ENCODE measurements at places on chromosomes 1 and 21.

DNA sequence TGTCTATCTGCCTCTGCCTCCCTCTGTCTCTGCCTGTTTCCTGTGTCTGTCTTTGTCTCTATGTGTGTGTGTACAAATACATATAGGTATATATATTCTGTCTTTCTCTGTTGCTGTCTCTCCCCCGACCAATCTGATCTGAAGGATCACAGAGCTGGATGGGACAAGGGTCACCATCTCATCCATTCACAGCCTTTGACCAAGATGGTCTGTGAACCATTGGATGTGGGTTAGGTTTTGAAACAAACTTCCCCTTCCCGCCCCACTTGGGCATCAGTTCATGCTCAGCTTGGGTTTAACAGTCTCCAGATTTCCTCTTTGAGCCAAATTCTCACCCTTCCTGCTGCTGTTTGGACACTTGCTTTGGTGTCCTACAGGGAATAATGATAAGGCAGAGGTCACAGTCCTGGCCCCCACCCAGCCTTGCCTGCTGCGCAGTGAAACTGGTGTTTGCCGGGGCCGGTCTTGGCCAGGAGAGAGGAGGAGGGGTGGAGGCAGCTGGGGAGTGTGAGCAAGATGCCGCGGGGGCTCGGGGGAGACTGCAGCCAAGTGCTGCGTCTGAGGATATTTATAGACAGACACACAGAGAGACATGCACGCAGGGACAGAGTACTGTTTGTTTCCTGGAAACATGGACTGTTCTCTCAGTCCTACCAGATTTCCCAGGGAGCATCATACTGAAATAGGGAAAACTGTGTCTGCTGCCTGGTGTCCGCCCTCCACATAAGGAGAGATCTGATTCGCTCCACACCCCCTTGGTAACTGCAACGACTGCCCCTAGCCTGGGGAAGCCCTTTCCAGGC lies 27.0 kb upstream of the BTG2 start:
- DNase-seq: peak; percentile 88

DNA sequence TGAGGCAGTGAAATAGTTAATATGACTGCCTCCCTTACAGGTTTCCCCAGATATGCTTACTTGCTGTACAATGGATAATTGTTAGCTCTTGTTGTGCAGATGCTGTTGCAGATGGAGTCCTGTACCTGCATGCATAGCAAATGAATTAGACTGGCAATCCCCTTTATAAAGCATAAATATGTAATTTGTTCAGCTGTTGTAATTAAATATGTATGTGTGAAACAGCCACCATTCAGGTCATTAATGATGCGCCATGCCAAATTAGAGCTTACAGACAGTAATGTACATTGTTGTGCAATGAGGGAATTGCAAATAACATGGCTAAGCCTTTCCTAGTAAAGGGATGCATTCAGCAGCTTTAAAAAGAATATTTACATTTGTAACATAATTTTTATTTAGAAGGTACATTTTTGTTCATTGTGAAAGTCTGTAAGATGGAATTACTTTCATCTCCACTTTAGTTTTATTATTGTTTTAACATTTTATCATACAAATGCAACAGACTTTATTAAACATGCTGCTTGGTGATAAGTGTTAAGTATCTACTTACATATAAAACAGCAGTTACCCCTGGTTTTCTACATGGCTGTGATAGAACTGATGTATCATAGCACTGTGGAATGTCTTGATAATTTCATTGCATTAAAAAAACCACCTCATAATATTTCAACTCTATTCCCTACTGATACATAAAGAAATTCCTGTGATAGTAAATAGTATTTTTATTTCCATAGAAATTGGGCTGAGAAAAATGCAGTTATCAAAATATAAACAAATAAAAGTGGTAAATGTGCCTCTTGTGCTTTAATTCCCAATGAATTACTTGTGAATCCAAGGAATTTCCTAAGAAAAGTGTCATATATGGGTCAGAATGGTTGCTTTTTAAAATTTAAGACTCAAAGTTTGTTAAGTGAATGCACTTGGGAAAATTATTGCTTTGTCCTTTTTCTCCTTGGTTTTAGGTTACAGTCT lies 99.0 kb downstream of the NFIA start:
- no peak for DNase-seq

DNA sequence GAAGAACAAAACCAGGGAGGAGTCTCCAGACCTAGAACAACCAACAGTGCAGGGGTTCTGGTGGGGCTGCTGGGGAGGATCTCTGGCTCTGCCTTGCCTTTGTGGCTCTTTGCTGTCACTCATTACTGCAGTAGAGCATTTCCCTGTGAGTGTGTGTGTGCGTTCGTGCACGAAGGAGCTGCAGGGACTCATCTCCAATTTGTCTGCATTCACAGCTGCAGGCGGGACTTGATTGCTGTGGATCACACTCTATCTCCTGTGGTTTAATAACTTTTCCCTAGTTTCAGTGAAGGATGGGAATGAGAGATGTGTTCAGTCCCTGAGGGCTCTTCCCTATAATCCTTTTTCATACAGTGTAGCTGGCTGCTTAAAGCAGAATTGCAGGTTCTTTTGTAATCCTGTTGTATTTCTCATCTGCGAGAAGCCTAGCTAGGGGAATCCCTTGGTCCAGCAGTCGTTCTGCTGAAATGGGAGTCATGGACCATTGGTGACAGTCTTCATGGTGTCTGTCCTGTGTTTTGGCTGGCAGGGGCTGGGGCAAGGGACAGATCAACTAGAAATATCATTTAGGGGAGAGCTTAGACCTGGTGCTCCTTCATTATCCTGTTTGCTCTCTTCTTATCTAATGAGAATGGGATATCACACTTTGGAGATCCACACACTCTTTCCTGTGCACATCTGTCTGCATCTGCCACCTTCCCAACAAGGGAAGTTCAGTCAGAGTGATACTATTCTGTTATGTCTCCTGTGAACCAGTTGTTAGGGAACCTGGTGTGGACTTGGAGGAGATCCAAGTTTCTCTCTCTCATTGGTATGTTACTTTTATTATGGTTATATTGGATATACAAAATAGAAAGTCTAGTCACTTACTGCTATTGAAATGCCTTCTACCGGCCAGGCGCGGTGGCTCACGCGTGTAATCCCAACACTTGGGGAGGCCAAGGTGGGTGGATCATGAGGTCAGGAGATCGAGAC lies 3.0 kb downstream of the PCP4L1 start:
- DNase-seq: no peak

GRCh38 chr1:231266811-231267322 lies 25.9 kb downstream of the GNPAT start:
- DNase-seq: no peak

DNA sequence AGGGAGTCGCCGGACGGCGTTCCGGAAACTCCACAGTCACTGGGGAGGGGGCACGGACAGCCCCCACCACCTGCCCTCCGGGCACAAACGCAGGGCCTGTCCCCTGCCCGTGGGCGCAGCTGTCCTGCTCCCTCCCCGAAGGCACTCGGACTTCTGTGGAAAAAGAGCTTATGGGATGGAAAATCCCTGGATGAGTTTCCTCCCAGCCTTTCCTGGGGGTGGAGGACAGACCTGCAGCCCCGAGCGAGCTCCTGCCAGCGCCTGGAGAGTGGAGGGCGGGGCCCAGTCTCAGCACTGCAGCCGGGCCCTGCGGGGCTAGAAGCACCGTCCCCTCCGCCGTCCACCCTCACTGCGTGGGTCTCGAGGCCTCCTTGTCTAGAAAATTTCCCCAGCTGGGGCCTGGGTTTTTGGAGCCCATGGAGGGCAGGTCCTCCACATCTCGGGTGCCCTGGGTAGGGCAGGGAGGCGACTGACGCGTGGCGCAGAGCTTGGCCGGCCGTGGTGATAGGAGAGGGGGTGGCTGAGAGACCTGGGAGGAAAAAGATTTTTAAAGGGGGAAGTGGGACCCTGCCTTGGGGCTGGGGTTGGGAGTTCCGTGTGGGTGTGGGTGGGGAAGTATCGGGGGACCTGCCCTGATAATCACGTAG lies 6.4 kb upstream of the COL6A1 start:
- DNase-seq: peak; percentile 48

- peak; percentile 35 for DNase-seq
These were observed 36.5 kb downstream of the GALNT2 start for GRCh38 chr1:230103306-230104173.

DNA sequence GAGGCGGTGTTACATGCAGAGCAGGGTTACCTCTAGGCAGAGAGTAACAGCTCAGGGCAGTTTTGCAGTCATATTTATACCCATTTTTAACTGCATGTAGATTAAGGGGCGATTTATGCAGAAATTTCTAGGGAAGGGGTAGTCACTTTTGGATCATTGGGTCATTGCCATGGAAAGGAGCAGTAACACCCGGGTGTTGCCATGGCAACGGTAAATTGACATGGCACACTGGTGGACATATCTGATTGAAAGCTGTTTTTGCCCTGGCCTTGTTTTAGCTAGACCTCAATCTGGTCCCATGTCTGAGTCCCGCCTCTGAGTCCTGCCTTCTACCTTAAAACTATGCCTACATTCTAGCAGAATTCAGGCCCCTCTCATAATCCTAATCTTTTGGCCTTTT lies 11.8 kb upstream of the USP1 start:
- no peak for DNase-seq

GRCh38 chr1:3270403-3271245 lies 183.8 kb upstream of the ARHGEF16 start:
- no peak for DNase-seq

DNA sequence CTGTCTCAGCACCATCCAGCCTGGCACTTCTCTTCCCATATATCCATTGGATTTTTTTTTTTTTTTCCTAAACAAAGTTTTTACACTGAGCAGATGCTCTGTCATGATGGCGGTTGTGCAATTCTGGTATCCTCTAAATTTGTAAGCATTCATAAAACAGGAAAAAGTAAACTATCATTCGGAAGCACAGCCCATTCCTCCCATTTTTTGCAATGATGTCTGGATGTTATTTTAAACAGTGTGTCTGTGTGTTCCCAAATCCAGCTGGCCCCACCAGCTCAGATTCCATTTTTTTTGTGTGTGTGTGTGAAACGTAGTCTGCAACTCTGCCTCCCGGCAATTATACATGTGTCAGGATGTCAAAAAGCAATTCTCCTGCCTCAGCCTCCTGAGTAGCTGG lies 33.5 kb downstream of the PDPN start:
- no peak for DNase-seq

- DNase-seq: peak; percentile 7
These were observed 37.5 kb downstream of the CDC42BPA start for GRCh38 chr1:227280836-227281235.

DNA sequence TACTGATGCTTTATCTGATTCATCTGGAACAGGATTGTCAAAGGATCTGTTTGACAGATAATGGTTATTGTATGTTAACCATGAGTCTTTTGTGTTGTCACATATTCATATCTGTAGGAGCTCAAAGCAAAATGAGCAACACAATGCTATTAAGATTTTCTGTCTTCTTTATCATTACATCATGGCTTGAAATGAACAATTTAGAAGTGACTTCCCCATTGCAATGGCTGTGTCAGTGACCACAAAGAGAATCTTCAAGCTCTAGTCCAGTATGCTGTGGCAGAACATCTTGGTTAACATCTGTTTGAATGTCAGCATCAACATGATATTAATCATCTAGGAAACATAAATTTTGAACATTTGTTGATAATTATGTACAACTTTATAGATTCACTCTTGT lies 1148.5 kb downstream of the PLA2G4A start:
- no peak for DNase-seq

DNA sequence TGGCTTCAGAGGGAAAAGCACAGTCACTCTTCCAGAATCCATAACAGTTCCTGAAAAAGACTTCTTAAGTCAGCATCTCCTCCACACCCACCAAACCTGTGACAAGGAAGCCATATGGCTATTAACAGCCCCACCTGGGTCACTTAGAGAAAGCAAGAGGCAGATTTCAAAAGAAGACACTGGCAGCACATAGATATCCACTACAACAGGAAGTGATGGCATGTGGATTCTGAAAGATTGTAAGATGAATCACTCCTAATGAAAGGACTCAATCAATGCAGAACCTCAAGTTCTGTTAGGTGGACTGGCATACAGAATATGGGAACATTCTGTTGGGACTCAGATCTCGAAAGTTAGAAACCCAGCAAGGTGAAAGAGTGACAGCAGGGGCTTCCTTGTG lies 365.9 kb downstream of the TGFB2 start:
- DNase-seq: no peak

- DNase-seq: no peak
These were observed 354.1 kb upstream of the B3GALT2 start for GRCh38 chr1:193540511-193540910.

DNA sequence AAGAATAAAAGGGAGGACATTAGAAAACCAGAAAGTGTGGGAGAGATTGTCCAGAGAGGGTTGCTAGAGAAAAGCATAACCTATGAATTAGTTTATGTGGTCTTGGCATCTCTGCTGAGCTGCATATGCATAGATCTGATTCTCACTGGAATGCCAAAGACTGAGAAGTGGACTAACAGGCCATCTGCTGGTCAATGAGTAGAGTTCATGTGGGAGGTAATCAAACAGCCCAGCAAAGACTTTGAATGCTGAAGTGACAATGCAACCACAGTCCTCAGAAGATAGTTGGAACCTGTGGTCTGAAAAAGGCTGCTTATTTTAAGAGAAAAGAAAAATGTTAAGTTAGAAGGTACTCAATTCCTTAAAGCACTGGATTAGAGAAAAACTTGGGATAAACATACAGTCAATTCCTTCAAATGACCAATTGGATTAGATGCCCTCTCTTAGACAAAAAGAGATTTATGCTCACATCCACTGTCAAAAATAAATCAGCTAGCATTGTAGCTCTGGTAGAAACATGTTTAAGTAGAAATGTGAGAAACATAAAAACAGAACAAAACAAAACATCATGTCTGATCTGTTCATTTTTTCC lies 382.8 kb downstream of the AMY1C start:
- peak; percentile 9 for DNase-seq

- peak; percentile 51 for DNase-seq
These were observed 74.4 kb downstream of the DUSP10 start for GRCh38 chr1:221667504-221667903.

DNA sequence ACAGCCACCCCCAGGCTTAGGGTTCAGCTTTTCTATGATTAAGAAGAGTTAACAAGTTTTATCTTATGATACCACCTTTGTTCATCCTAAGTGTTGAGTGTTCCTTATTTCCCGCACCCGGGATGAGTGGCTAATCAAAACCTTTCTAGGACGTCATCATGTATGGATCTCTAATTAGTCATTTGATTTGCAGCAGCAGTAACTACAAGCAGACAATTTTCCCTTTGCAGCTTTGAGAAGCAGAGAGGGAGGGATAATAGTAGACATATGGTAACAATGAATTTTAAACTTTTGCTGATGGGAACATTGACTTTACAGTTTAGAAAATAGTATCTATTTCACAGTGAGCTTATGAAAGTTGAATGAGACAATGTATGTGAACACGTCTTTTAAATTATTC lies 30.8 kb upstream of the SLC35F3 start:
- DNase-seq: no peak
